ENCODE measurements at places on chromosomes 1 and 21.

DNA sequence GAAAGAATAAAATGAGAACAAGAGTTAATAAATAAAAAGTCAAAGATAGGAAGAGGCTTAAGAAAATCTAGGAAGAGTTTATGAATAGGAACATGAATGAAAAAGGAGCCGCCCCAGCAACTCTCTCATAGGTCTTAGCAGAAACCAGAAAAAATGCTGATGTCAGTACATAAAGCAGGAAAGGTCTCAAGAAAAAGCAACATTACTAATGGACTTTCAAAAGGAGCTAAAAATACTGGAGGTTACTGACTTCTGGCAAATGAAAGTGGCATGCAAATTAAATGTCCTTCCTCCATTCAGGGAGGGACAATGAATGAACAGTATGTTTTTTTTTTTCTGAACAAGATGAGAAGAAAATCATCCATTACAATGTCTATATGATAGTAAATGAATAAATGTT, 387.6 kb downstream of the BRINP2 start:
- DNase-seq: no peak

- no peak for DNase-seq
These were observed 1.9 kb upstream of the TTLL10 start for GRCh38 chr1:1171546-1172340.

- DNase-seq: no peak
These were observed 35.7 kb downstream of the PALMD start for GRCh38 chr1:99681583-99681982.

DNA sequence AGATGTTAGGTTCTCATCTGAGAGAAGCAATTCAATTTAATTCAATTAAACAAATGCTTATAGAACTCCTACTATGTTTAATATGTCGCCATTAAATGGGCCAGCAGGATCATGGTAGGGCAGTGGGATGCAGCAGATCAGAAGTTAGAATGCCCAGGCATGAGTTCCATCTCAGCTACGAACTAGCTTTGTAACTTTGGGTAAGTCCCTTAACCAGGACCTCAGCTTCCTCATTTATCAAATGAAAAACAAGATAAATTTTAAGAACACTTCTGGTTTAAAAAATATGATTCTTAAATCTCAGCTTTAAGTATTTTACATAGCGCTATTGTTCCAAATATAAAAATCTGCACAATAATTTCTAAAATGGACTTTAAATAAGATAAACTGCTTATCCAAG, 67.5 kb upstream of the GFI1 start:
- no peak for DNase-seq

- DNase-seq: no peak
These were observed 33.0 kb upstream of the CAMK1G start for GRCh38 chr1:209550519-209550918.

DNA sequence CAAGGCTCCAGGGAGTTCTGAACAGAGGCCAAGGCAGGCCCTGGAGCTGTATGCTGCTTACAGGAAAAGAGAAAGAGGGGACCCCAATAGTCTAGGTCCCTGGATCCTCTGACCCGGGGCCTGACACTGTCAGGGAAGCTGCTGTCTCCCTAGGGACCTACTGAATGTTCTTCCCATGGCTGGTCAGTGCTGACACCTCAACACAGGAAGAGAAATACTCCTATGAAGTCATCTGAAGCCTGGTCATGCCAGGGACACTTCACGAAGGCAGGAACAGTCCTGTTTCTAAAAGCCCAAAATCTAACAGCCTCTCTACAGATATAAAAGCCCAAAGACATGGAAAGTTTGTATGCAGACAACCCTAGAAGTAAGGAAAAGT, 1.7 kb upstream of the LAD1 start:
- DNase-seq: peak; percentile 26

- peak; percentile 70 for DNase-seq
These were observed at the start of gene TSPAN2 for GRCh38 chr1:115089420-115090185. Gene TSPAN2, minus strand, starts transcription at chr1:115089503. Its CDS starts 71 bp downstream, at chr1:115089432.
